ENCODE measurements at places on chromosomes 7 and 10.
A peak's percentile ranks its signal among the peaks of the same experiment; 100 is the strongest.

GRCh38 chr7:6613706-6614105, 1.7 kb upstream of the ZNF853 start:
- DNase-seq: no peak

DNA sequence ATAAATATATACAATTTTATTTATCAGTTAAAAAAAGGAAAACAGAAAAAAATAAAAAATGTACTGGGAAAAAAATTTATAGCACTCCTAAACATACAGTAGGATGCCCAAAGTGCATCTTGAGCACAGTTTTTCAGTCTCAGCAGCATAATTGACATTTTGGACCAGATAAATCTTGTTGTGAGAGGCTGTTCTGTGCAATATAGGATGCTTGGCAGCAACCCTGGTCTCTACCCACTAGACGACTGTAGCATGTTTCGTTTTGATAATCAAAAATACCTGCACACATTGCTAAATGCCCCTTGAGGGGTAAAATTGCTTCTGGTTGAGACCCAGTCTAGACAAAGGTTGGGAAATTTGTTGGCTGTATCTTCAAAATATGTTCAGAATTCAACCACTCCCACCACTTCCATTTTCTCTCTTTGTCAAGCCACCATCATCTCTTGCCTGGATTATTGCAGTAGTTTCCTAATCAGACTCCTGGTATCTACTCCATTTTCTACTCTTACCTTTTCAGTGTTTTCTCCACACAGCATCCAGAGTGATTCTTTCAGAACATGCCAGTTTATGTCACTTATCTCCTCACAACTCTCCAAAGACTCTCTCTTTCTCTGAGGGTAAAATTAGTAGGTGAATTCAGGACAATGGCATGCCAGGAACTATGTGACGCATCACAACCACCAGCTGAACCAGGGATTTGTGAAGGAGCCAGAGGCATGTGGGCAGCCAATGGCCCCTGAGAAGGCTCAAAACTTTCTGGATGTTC, 91.4 kb downstream of the GPR85 start:
- no peak for DNase-seq

GRCh38 chr10:36324831-36325230, 682.7 kb upstream of the FZD8 start:
- DNase-seq: no peak

- DNase-seq: peak; percentile 69
Observed at GRCh38 chr10:21526188-21526859, 842 bp upstream of the SKIDA1 start.

GRCh38 chr7:95736635-95737034, 35.7 kb upstream of the DYNC1I1 start:
- no peak for DNase-seq

DNA sequence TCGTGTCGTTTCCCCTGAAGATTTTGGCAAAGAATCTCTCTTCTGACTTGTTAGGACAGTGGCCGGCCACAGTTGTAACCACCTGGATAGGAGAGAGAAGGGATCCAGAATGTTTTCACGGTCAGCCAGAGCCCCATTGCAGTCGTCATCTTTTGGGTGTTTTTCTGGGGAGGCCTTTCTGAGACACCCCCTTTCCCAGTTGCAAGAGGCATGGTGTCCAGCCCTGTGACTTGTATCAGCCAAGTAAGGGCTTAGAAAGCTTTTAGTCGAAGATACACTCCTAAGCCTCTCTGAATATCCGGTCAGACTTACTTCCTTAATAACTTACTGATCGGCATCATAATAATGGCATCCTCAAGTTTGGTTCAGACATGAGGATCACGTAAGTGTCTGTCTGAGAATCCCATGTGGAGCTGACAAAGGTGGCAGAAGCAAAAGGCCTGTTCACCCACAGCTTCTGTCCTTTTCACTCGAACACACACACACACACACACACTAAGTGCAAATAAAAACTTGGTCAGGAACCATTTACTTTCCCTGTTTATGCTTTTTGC, 435.7 kb upstream of the GALNT17 start:
- DNase-seq: no peak

DNA sequence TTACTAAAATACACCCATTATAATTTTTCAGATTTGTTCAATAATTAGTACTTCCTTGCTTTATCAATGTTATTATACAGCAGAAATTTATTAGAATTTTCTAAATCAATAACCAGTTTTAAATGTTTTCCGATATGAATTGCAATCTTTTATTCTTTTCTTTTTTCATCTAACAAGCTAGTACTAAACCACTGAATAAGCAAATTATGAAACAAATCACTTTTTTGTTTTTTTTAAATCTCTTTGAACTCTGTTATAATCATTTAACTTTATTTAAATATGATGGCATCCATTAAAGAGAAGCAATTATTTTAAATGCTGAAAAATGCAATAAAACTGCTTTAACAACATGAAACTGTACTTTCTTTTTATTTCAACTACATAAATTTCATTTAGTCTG, 59.7 kb downstream of the HYCC1 start:
- DNase-seq: no peak

- DNase-seq: no peak
Observed at GRCh38 chr7:141674171-141674671, 27.7 kb downstream of the DENND11 start.

DNA sequence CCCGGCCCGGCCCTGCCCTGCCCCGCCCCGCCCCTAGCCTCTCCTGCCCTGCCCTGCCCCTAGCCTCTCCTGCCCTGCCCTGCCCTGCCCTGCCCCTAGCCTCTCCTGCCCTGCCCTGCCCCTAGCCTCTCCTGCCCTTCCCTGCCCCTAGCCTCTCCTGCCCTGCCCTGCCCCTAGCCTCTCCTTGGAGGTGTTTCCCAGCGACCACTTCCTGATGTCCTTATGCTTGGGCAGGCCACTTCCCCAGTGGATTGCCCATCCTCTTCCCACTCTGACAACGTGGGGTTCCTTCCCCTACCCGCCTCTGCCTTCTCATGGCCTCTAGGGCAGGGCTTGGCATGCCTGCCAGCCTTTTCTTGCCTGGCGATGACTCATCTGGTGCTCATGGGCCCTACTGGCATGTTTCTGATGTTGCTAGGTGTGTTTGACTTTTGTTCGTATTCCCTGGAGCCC, 21.2 kb downstream of the PRXL2A start:
- no peak for DNase-seq

GRCh38 chr10:96655461-96656197, 64.7 kb downstream of the PIK3AP1 start:
- DNase-seq: no peak

- DNase-seq: no peak
Observed at GRCh38 chr10:79179164-79179956, 110.6 kb downstream of the ZMIZ1 start.

DNA sequence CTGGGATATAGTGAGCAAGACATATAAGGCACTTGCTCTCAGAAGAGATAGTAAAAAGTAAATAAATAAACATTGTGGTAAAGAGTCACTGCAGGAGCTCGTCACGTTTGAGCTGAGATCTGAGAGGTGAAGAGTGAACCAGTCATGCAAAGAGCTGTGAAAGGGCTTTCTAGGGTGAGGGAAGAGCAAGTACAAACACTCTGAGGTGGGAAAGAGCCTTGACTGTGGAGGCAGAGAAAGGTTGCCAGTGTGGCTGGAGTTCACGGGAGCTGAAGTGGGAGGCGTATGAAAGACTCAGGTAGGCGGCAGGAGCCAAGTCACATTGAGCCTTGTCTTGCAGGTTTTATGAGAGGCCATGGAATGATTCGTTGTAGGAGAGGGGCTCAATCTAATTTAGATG, 141.0 kb downstream of the C1GALT1 start:
- no peak for DNase-seq

- DNase-seq: no peak
Observed at GRCh38 chr10:123642293-123642692, 23.9 kb upstream of the GPR26 start.

GRCh38 chr10:17023386-17024298, 106.0 kb downstream of the CUBN start:
- peak; percentile 73 for DNase-seq

DNA sequence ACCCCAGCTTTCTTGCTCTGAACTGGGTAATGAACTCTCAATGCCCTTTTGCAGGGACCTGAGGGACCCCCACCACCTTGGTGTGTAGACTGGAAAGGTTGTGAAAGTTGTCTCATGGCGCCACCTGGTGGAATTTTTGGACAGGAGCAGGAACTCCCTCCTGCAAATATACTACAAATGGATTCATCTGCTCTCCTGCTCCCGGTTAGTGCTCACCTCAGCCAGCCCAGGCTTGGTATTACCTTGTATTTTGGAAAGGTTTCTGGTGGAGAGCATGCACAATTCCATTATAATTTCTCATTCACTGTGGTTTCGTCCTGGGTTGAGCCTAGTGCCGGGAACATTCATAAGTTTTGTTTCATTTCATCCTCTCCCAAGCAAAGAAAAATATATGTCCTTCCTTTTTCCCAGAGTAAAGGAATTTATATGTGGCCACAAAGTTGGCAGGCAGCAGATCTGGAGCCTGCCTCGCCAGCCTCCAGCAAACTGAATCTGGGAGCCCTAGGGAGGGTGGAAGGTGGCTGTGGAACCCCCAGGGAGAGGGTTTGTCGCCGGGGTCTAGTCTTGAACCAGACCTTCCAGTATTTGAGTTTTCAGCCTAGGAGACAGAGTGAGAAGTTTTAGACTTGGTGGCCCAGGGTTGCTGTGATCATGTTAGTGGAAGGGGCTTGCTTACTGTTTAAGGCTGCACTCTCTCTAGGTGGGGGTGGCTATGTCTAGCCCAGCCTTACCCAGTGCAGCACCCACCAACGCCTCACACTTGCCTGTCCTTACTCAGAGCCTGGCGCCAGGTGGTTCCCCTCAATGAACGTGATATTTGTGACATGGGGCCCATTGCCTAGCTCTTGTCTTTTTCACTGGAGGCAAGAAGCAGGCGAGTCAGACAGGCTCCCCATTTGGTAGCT, 9.5 kb downstream of the FAM241B start:
- peak; percentile 58 for DNase-seq

- no peak for DNase-seq
Observed at GRCh38 chr7:50676079-50676478, 106.6 kb downstream of the GRB10 start.

- no peak for DNase-seq
Observed at GRCh38 chr10:14450041-14450491, 119.3 kb upstream of the FRMD4A start.

DNA sequence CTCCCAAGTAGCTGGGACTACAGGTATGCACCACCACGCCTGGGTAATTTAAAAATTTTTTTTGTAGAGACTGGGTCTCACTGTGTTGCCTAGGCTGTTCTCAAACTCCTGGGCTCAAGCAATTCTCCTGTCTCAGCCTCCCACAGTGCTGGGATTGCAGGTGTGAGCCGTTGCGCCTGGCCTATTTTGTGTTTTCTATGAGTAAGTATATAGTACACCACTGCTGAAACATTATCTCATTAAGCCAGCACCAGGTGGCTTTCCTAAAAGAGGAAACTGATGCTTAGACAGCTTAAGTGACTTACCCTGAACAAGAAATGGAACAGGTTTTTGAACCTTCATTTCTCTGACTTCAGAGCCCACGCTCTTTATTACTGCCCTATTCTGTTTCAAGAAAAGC, 7.8 kb upstream of the PTPN12 start:
- DNase-seq: no peak

DNA sequence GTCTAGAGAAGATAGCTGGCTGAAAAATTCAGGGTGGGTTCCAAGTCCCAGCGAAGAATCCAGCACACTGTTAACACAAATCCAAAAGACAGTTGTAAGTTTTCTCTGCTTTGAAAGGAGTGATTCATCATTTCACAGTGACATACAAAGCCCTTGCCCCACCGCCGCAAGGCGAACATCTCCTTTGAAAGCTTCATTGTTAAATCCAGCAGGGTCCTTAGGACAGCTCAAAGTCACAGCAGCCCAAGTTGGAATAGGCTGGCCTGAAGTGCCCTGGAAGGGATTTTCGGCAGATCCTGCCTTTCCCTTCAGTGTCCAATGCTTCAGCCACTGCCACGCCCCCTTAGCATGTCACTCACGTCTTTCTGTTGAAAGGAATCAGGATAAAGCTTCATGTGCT, 526.1 kb downstream of the CALN1 start:
- DNase-seq: no peak

DNA sequence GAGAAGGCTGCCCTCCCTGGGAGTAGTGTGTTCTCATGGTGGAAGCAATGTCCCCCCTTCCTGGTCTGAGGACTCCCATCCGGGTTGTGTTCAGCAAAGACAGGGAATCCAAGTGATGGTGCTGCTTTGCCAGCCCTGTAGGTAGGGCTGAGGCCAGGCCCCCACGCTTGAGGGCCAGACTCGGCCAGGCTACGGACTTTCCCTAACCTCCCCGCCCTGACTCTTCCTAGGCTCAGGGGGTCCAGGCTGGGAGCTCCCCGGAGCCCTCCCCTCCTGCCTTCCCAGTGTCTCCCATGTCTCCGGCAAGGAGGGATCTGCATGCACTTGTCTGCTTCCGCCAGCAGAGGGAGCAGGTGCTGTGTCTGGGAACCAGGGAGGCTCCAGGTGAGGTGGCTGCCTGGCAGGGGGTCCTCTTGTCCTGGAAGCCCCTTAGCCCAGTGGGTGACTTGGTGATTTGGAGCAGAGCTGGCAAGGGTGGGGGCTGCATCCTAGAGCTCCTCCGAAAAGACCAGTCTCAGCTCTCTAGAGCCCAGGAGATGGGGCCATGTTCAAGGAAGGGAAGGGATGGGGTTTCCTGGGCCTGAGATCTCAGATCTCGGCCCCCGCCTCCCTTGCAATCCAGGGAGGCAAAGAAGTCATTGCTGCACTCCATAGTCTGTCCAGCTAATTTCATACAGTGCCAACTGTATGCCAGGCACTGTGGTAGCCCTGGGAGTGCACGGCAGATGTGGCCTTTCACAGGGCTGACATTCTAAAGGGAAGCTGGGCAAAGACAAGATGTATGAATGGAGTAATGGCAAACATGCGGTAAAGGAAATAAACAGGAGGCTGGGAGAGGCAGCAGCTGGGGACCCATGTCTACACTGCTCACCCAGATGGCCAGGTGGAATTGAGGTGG, 20.3 kb upstream of the SFRP5 start:
- peak; percentile 59 for DNase-seq

DNA sequence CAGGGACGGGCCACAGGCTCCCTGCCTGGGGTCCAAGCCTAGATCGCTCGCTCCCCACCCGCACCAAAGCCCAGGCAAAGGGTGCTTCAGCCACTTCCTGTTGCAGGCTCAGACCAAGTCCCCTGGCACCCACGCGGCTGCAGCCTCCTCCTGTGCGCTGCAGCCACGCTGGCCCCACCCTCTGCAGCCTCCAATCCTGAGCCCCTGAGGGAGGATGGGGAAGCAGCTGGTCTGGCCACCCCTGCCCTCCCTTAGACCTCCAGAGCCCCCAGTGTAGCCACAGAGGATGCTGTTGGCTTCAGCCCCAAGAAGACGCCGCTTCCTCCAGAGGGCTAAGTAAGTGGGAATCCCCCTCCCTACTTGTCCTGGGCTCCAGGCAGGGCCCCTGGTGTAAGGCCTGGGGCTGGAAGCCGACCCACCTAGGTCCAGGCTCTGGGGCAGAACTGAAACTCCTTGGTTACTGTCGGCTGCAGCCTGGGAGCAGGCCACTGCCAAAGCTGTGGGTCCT, 9.4 kb downstream of the LIMK1 start:
- DNase-seq: no peak

- no peak for DNase-seq
Observed at GRCh38 chr10:29895456-29895855, 163.9 kb downstream of the JCAD start.

- DNase-seq: no peak
Observed at GRCh38 chr7:98217623-98218582, 6.7 kb downstream of the BHLHA15 start.

Data from stimulated activated naive CD4-positive, alpha-beta T cell treated with Interleukin-2 at 50 U/mL for 16 hours (primary cell).